Fibroblast of gingiva (primary cell): ENCODE measurements at places on chromosomes 5 and 9.

DNA sequence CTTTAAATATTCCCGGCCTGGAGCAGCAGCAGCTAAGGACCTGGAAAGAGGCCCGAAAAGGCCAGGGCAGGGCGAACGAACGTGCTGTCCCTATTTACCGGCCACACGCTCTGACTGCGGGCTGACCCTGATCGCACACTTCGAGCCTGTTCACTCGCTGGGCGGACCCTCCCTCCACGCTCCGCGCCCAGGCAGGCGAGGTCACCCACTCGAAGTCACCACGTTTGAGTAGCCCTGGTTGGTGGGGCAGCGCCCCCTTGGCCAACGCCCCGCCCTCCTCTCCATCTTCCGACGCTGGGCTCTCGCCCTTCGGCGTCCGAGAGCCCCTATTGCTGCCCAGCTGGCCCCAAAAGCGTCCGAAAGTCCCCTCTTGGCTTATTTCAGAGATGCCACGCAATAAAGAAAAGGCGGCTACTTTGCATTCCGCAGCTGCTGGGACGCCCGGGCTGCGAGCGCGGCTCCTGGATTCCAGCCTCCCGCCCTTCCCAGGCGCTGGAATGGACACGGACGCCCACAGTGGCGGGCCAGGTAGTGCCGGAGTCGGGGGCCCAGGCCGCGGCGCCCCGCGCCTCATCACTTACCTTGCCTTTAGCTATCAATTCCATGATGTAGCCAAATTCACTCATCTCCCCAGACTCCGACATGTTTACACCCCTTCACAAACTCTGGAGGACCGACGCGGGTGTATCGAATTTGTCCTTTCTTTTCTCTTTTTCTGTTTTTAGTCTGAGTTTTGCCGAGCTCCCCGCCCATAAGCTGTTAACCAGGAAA is 9.9 kb upstream of the TRIM36 start:
- DNase-seq, result no peak

DNA sequence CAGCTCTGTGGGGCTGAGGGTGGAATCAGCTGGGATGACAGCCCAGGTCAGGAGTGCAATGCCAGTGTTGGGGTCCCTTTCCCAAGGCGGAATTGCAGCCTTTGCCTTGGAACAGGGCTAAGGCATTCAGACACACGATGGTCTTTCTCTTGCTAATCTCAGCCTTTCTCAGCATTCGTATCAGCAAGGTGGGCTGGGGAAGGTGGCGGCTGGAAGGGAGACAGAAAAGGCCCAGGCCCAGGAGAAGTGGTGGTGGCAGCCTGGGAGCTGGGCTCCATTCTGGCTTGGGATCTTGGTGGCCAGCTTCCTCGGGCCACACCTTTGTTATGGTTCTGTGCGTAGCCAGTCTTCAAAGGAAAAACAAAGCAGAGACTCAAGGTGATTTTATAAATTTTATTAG is 1.1 kb upstream of the ARHGEF28 start:
- no peak for DNase-seq

- DNase-seq, result no peak
Observed at GRCh38 chr5:5617024-5617423, 194.5 kb downstream of the ICE1 start.

GRCh38 chr5:24767086-24767485 is 122.3 kb upstream of the CDH10 start:
- no peak for DNase-seq

GRCh38 chr9:123789554-123790292 is 140.2 kb downstream of the DENND1A start:
- DNase-seq, result no peak

GRCh38 chr9:6715755-6716643 is 41.8 kb upstream of the KDM4C start:
- DNase-seq, result no peak

GRCh38 chr9:131214876-131215275 is 61.4 kb downstream of the FAM78A start:
- DNase-seq, result no peak

DNA sequence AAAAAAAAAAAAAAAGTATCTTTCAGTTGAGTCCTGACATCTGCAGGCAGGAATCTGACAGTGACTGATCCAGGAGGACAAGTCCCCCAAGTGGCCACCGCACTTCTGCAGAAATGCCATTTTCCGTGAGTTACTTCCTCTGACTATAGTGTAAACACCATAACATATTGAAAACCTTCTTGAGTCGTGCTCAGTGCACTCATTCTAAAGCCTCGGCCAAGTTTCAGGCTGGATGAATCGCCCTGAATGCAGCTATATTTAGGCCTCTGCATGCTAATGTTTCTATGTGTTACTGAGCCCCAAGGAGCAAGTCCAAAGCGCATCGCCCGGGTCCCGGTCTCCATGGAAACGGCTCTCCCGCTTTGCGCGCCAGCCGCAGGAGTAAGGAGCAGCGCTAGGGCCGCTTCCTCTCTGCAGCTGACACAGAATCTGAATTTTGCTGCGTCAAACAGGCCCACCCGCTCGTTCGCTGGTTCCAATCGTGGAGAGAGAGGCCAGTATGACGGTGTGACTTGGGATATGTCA is 335.4 kb downstream of the MSX2 start:
- no peak for DNase-seq

- DNase-seq, result no peak
Observed at GRCh38 chr5:138102454-138103318, 18.9 kb downstream of the WNT8A start.

DNA sequence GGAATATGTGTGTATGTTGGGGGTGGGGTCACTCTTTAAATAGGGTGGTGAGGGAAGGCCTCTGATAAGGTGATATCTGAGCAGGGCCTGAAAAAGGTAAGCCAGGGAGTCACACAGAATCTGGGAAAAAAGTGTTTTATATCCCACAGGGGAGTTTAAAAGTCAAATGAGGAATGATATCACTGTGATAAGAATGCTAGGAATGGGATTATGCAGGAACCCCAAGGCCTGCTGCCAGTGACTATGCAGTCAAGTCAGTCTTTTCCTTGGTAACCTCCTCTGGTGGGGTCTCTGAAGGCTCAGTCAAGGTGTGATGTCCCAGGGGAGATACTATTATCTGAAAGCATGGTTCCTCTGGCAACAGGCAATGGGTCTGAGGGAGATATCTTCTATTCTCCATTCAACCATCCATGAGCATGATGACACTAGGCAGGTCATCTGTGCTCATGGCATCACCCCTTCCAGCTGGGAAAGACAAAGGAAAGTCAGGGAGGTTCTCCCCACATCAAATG is 53.5 kb downstream of the GRIA1 start:
- no peak for DNase-seq

GRCh38 chr5:83644301-83644700 is 76.4 kb downstream of the HAPLN1 start:
- no peak for DNase-seq

DNA sequence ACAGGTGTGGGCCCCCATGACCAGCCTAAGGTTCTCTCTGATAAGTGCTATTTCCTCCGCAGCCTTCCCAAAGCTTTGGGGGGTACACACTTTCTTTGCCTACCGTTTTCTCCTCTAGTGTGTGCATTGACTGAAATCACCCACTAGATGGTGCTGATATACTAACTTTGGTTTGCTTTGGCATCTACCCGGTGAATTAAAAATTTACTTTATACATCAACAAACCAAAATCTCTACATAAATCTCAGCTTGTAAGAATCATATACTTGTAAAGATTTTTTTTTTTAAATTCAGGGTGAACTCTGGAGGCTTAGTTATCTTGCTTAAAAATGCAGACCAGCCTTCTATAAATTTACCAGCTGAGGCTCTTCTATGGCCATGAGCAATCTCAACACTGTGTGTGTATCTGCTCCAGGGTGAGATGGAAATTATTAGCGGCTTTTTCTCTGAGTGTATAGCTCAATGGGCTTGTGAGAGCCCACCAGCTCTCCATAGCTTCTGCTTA is 475.7 kb upstream of the TNC start:
- peak; percentile 52 for DNase-seq

DNA sequence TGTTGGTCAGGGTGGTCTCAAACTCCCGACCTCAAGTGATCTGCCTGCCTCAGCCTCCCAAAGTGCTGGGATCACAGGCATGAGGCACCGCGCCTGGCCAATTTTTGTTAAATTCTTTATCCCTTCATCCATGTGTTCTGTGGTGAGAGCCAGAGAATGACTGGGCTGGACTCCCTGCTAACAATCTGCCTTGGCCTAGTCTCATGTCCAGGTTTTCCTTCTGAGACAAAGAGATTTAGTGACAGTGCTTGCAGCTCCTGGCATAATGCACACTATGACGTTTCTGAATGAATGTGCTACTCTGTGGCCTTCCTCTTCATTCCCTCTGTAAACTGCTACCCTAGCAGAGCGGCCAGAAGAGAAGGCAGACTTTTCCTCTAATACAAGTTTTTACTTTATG is 79.3 kb downstream of the FOXD1 start:
- no peak for DNase-seq

DNA sequence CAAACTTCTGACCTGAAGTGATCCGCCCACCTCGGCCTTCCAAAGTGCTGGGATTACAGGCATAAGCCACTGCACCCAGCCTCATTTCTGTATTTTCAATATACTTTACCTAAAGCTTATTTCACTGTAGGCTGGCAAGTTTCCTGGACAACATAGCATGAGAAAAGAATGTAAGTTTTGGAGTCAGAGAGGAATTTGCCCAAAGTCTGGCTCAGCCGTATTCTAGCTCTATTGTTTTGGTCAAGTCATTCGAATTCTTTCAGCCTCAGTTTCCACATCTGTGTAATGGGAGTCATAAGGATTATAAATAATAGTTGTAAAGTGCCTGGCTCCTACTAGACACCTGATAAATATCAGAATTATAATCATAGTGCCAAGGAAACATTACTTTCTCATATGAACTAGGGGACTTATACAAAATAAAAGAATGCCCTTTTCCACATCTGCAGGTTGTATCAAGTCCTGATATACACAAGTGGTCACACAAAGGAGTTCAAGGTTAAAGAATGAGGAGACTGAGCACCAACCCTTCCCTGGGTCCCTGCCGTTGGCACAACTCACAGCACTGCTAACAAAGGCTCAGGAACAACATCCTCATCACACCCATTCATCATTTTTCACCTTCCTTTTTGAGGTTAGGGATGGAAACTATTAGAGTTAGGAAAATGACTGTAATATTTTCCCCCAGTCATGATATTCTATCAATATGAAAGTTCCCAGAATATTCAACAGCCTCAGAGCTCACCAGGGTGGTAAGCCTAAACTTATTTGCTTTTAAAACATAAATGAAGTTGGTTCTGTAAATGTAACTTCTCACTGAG is 34.6 kb upstream of the RAI14 start:
- DNase-seq, result peak; percentile 44

DNA sequence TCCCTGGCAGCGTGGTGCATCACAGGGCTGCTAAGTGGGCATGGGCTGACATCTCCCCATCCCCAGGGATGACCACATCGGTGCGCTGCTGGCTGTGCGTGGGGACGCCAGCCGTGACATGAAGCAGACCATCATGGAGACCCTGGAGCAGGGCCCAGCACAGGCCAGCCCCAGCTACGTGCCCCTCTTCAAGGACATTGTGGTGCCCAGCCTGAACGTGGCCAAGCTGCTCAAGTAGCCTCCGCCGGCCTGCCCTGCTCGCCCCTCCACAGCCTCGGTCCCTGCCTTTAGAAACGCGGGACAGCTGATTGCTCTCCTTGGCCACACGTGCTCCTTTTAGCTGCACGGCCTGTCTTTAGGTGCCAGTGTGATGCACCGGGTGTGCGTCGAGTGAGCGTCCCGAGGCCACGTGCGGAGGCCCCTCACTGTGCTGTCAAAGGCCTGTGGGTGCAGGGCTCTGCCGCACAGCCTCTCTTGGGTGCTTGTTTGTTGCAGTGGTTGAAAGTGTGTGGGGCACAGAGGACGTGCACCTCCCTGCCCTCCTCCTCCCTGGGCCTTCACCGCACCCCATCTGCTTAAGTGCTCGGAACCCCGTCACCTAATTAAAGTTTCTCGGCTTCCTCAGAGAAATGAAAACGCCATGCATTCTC is 23.8 kb downstream of the EXOC3 start:
- no peak for DNase-seq

DNA sequence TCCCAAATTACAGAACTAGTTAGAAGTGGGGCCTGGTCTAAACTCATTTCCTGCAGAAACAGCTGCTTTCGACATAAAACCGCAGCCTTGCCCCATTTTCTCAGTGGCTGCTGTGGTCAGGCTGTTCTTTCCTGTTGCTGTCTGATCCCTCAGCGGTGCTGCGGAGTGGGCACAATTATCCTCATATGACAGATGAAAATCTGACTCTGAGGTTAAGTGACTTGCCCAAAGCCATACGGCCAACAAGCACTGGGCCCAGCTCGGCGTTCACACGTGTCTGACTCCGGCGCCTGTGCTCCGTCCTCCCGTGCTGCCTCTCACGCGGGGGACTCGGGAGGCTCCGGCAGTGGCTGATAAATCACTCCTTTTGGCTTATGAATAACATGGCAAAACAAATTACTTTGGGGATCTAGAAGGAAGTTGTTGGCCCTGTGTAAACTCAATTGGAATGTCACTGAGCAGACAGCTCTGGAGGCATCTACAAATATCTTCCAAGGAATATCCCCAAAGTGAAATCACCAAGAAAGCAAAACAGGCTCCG is 142.6 kb upstream of the LMX1B start:
- DNase-seq, result peak; percentile 87

DNA sequence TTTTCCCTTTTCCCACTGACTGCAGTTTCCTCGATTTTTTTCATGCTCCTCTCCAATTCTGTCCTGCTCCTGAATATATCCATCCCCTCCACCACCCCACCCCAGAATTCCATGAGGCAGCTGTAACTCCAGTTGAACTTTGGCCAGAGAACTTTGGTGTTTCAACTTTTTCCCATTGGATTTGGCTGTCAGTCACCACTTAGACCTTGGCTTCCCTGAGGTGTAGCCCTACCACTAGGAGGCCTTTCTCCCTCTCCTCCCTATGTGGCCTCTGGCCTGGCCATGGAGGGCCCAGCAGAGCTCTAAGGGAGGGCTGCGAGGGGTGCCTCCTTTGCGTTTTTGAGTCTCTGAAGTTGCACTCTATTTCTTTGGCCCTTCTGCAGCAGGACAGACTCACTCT is 261.3 kb downstream of the PIK3R1 start:
- DNase-seq, result no peak

DNA sequence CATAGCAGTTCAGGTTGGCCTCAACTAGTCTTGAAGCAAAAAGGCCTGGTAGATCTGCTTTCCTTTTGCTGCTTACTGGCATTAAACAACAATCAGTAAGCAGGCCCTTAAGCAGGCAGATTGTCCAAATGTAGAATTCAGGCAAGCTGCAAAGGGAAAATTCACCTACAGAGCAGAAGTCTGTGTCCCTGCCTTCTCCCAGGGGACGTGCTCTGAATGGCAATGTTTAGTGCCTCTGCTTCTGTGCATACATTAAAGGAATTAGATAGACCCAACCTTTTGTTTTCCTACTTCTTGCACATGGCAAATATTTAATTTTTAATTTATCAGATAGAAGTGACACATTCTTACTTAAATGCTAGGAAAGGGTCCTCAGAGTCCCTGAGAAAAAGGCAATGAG is 328.8 kb upstream of the PIK3R1 start:
- DNase-seq, result no peak

- no peak for DNase-seq
Observed at GRCh38 chr9:77999231-77999631, 32.4 kb downstream of the GNAQ start.
